ENCODE measurements at places on chromosomes 7 and 10. TPM values are rescaled to one million over a fixed set of nuclear protein-coding genes. Genes with fewer than 3 reads are reported as not detected.

The PPP1R3C gene
- 0.74 TPM for total RNA-seq

The PRR15 gene
- total RNA-seq = 3.5 TPM

The TMEM225B gene
- not detected for total RNA-seq

The PDAP1 gene
- 263 TPM for total RNA-seq

The EVX1 gene
- not detected for total RNA-seq

The ST8SIA6 gene
- total RNA-seq = 0.91 TPM

The GARS1 gene
- 150 TPM for total RNA-seq

The RTKN2 gene
- total RNA-seq = 8.5 TPM

The CTAGE4 gene
- total RNA-seq = 0.09 TPM

The VTI1A gene
- total RNA-seq = 42.4 TPM

- no peak for DNase-seq
These were observed 49.4 kb downstream of the PYROXD2 start for GRCh38 chr10:98365406-98366061.

- peak; percentile 99 for DNase-seq
These were observed 63.9 kb upstream of the GSDME start for GRCh38 chr7:24821045-24821753.

- DNase-seq = no peak
These were observed 71.0 kb upstream of the NKX6-2 start for GRCh38 chr10:132856869-132857524.

DNA sequence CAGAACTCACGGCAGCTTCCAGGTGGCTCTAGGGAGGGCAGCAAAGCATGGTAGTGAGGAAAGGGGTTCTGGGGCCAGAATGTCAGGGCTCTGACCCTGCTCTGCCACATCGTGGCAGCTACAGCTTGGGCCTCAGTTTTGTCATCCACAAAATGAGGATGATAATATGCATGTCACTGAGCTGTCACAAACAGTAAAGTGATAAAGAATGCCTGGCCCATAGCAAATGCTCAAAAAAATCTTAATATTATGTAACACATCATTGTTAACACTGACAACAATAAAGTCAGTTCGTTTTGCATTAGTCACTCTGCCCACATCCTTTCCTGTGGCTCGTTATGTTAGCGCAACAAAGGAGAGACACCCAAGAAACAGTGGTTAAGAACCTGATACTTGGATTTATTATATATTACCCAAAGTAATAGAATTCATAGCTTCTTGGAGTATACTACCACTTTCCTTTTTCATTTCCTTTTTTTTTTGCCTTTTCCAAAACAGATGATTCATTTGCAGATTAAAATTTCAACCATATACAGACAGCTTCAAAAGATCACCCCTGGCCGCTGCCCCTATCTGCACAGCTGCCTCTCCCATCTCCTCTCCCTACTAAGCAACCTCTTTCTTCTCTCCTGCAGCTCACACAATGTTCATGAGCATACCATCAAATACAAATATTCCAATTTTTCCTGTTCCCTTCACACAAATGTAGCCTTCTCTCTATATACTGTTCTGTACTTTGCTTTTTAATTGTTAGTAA lies 45.5 kb upstream of the DDC start:
- DNase-seq = peak; percentile 83

- no peak for DNase-seq
These were observed 12.2 kb upstream of the TMEM168 start for GRCh38 chr7:112802406-112802805.

GRCh38 chr10:73756183-73756582 lies 12.0 kb downstream of the SEC24C start:
- DNase-seq = no peak

GRCh38 chr7:154984601-154985188 lies 18.2 kb downstream of the PAXIP1 start:
- no peak for DNase-seq

- peak; percentile 40 for DNase-seq
These were observed 243.0 kb downstream of the BICC1 start for GRCh38 chr10:58755677-58756076.

- DNase-seq = no peak
These were observed 9.5 kb downstream of the SLC13A1 start for GRCh38 chr7:123190109-123190831.

- no peak for DNase-seq
These were observed 114.9 kb upstream of the NANOS1 start for GRCh38 chr10:118914629-118915028.

- DNase-seq = no peak
These were observed 128.4 kb downstream of the NSUN6 start for GRCh38 chr10:18523025-18523424.

DNA sequence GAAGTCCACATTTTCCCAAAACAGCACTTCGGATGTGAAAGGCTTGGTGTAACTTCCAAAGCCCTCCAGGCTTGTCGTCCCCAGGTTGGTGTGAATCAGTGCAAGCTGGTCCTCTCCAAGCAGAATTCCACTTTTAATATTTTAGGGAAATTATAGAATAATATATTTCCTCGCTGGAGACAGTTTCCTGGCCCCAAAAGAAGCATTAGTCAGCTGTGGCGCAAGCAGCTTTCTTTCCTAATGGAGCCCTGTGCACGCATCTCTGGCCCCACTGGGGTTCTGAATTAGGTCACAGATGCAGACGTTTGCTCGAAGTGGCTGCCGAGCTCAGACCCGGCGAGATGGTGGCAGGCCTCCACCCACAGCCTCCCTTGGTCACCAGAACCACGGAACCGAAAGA lies 33.3 kb upstream of the MNX1 start:
- DNase-seq = peak; percentile 75

GRCh38 chr7:122352454-122352853 lies 47.9 kb upstream of the FEZF1 start:
- no peak for DNase-seq

GRCh38 chr10:70784471-70784870 lies 706 bp downstream of the TBATA start:
- DNase-seq = peak; percentile 33

GRCh38 chr7:88041583-88041982 lies 107.5 kb downstream of the ADAM22 start:
- no peak for DNase-seq

GRCh38 chr7:19117091-19117869 lies at the start of gene TWIST1:
TWIST1 (minus strand) TSS chr7:19117636; CDS start chr7:19117321, 315 bp downstream.
- DNase-seq = peak; percentile 94

DNA sequence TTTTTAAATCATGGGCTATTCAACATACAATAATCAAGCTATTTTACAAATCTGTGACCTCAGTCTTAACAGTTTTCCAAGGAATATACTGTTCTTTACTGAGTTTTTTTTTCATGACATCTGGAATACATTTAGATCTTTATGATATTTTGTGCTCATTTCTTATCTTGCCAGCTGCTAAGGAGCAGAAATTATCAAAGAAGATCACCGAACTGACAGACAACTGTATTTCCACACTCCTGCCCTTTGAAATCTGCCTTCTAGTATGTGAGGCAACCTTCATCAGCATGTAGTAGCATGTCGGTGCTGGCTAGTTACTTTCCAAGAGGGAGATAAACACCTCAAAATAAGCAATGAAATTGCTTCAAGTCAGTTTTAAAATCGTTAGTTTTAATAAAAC lies 66.4 kb downstream of the NHLRC2 start:
- no peak for DNase-seq

- no peak for DNase-seq
These were observed 166.5 kb upstream of the RHEB start for GRCh38 chr7:151686016-151686766.

DNA sequence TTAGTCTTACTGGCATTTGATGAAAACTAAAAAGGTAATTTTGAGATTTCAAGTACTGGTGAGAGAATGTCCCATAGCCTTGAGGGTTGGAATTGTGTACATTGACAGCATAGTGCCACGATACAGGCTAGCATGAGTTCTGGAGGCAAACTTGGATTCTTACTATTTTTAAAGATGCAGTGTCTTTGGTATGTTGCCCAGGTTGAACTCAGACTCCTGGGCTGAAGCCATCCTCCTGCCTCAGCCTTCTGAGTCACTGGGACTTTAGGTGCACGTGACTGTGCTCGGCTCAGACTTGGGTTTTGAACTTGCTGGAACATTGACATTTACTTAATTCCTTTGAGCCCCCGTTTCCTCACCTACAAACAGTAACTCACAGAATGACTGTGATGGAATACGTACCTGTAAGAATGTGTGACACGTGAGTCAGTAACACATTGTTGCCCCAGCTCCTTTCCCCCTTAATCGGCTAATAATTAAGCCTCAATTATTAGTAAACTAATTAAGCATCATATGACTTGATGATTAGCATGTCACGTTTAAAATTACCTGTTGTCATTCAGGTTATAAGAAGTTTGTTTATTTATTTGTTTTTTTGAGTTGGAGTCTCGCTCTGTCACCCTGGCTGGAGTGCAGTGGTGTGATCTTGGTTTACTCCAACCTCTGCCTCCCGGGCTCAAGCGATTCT lies 10.6 kb downstream of the DNAJB6 start:
- peak; percentile 88 for DNase-seq

DNA sequence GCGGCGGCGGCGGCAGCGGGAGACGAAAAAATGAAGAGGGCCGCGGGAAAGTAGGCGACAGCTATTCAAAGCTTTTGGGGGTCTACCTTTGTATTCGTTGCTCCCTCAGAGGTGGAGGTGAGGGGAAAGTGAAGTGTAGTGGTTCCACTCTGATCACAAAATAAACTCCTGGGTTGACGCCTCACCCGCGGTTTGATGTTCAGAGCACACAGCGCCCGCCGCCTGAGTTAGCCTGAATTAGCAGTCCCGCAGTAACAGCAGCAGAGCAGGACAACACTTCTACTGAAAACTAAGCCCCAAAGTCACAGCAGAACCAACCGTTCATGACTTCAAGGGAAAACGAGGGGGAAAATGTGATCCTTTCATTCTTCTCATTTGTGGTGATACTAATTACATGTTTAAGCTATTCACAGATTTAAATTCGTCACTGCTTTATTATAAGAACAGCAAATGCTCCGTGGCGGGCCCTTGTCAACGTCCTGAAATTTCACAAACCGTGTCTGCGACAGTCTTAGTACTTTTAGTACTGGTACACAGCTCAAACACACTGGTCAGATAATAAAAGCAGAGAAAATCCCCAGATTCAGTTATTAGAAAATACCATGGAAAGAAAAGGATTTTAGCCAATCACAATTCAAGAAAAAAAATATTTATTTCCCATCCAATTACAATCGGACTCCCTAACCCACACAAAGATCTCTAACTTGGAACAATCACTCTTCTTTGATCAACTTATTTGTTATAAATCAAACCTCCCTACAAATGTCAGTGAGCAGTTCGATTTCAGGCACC lies 563 bp upstream of the JMJD1C start:
- DNase-seq = peak; percentile 60

DNA sequence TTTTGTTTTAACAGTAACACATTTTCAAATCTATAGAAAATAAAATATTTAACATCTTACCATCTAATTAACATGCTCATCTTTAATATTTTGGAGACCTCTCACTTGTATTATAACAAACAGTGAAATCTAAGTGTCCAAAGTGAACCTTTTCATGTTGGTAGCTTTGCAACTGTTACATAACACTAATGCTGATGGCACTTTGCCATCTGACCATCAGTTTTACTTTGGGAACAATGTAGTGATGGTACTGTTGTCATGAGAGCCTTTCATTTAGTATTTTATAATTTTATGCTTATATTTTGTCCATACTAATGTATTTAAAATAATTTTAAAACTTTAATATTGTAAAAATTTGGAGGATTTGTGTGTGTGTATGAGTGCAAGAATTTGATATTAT lies 1017.0 kb upstream of the KCND2 start:
- no peak for DNase-seq

DNA sequence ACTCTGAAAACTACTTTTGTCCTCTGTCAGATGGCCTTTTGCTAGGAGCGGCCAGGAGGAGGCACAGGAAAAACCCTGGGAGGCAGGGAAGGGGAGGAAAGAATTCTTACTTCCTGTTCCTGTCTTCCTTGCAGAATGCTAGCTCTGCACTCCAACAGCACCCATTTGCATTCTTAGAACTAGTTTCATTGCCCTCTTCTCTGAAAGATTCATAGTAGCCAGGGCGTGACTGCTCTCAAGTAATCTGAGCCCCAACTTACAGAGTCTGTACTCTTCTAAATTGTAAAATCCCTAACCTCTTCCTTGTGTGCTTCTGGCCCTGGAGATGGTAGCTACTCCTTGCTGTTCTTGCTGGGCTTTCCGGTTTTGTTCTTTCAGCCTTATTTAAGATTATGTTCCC lies 75.3 kb upstream of the STEAP1 start:
- no peak for DNase-seq

- no peak for DNase-seq
These were observed 31.6 kb downstream of the ZNF117 start for GRCh38 chr7:64959072-64959747.

DNA sequence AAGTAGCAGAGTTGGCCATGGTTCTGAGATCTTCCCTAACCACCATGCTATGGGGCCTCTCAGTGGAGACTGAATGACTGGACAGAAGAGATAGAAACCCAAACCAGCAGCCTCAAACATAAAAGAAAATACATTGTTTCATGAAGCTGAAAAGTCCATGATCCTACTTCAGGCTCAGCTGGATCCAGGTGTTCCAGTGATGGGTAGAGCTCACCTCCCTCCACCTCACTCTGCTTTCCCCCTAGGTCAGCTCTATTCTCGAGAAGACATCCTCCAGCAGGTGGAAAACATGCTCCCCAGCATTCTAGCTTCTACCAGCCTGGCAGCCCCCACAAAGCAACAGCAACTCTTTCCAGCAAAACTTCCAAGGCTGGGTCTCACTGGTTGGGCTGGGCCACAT lies 132.1 kb downstream of the OAT start:
- no peak for DNase-seq

DNA sequence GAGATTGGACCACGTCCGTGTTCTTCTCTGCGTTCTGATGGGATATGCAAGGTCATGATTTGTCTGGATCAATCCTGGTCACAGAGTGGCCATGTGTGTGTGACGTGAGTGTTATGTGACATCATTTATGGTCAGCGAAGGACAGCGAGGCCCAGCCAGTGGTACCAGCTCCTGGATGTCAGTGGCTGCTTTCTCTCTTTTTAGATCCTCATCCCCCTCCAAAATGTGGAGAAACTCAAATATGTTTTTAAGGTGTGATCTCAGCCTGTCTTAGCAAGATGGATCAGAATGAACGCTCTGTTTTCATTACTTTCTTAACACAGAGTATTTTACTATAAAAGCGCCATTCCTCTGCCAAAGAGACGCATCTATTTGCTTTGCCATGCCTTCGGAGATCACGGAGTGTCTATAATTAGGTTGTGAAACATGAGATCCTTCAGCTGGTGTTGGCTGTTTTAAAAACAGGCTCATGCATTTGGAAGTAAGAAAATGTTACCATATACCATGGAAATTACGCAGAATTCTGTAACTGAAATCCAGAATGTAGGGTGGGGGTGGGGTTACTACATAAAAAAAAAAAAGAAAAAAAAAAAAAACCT lies 245.5 kb upstream of the TCERG1L start:
- no peak for DNase-seq

GRCh38 chr7:66542528-66543269 lies 86.0 kb upstream of the KCTD7 start:
- peak; percentile 52 for DNase-seq

GRCh38 chr10:119120413-119120867 lies 16.5 kb downstream of the DENND10 start:
- peak; percentile 13 for DNase-seq

GRCh38 chr10:113528876-113529275 lies 24.0 kb upstream of the HABP2 start:
- DNase-seq = no peak

DNA sequence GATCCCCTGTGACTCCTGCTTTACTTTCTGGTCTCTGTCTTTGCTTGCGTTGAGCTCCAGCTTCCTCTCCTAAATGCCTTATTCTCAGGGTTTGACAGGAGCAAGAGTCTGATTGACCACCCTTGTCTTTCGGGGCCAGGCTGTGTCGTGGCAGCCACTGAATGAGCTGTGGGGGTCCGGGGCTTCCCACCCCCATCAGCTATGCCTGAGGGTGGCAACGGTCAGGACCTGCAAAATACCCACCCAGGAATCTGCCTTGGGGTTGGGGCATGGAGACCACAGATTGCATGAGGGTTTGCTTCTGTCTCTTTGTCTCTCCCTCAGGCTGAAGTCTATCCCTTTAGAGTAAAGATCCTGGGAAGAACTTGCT lies 20.6 kb downstream of the SMKR1 start:
- DNase-seq = no peak

All from Daoy (cell line).